ENCODE measurements at places on chromosomes 3 and 15.

DNA sequence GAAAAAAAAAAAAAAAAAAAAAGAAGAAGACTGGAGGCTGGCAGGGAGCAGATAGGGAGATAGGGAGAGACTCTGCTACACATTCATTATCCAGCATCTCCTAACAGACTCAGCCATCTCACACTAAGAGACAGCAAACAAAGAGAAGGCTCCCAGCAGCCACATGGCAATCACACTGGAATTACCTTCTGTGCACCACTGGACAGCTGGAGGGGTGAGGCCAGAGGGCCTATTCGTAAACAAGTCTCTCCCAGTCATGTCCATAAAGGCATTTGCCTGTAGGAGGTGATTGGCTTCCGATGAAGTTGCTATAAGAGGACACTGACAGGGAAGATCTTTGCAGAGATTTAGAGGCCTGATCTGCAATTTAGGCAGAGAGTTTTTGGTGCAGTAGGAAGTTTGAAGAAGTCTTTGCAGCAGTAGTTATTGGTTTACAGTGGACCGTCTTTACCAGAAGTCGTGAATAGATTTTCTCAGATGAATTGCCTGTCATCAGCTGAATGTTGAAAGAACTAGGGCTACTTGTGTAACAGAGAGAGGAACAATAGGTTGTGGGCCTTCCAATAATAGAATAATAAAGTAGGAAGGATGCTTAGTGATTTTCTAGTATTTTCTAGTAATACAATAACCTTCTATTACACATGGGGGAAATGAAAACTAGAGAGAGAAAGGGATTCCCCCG, 89.7 kb downstream of the TP63 start:
- no peaks in the 10 kb centered on the region for H3K27me3 ChIP-seq
- H3K36me3 ChIP-seq, result no peaks in the 10 kb centered on the region
- no peak overlapping the region for H3K27ac ChIP-seq
- no peak for DNase-seq

DNA sequence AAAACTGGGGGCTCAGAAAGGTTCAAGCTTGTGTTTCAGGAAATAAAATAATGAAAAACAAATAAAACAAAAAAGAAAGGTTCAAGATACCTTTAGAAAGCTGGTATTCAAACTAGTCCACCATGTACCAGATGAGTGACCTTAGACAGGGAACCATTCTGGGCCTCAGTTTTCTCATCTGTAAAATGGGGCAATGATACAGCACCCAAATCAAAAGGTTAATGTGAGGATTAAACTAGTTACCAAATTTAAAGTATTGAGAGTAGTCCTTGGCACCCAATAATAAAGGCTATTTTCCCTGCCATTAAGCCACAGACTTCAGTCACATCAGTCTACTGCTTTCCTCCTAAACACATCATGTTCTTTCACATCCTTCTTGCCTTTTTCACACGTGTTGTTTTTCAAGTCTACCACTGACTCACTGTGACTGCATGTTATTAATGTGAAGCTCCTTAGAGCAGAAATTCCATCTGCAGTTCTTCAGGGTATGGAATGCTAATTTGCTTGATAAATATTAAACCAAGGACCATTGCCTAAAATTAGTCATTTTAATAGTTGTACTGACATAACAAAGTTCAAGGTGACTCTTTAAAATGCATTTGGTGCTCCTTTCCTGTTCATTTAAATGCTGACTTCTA, 19.9 kb downstream of the TAMM41 start:
- no peak overlapping the region for H3K4me3 ChIP-seq
- no peaks in the 10 kb centered on the region for H3K4me1 ChIP-seq
- H3K27me3 ChIP-seq, result no peaks in the 10 kb centered on the region
- H3K36me3 ChIP-seq, result peaks cover 23% of the 10 kb centered on the region

- no peaks in the 10 kb centered on the region for H3K4me1 ChIP-seq
- H3K27ac ChIP-seq, result no peak overlapping the region
- no peak overlapping the region for H3K4me3 ChIP-seq
- no peaks in the 10 kb centered on the region for H3K36me3 ChIP-seq
Observed at GRCh38 chr3:33889394-33890039, 91.1 kb downstream of the PDCD6IP start.

DNA sequence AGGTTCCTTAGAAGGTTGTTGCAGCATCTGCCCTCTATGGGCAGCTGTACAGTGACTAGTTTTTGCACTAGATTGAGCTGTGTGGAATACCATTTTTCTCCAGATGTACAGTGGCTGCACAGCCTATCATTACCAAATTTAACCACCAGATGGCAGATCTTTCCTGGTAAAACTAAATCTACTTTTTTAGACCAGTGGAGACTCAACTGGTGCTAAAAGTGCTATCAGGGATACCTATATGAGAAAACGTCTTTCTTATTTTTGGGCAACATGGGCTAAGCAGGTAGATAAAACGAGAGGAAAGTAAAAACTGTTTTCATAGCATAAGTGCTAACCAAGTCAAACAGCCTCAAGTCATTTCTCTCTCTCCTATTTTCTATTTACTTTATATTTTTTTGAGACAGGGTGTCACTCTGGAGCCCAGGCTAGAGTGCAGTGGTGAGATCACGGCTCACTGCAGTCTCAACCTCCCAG, 21.2 kb downstream of the IGSF10 start:
- no peak for DNase-seq
- H3K27me3 ChIP-seq, result peaks cover 6% of the 10 kb centered on the region
- H3K27ac ChIP-seq, result no peak overlapping the region
- H3K4me3 ChIP-seq, result no peak overlapping the region

DNA sequence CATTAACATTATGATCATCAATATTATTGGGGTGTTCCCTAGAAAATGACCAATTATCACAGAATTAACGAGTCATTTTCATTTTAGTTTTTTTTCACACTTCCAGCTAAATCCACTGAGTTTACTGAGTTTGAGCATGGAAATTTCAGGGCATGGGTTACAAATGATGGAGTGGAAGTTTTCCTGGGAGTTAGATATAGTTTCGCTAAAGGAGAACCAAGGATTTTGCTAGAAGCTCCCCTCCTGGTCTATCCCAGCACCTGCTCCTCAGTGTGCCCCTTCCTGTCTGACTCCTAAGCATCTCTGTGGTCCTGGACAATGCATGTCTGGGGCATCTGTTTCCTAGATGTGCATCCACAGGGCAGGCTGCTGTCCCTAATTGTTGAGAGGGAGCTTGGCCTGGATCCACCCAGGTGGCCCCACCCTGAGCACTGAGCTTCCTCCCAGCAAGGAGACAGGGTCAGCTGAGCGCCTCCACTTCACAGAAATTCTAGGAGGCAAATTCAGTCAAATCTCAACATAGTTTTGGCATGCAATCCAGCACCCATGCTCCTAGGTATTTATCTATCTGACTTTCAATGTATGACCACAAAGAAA, 102.3 kb upstream of the GOLGA6L6 start:
- H3K36me3 ChIP-seq, result no peaks in the 10 kb centered on the region
- DNase-seq, result no peak
- no peak overlapping the region for H3K27ac ChIP-seq
- peaks cover 12% of the 10 kb centered on the region for H3K27me3 ChIP-seq
- no peak overlapping the region for H3K4me3 ChIP-seq
